CD4-positive, CD25-positive, alpha-beta regulatory T cell (primary cell): ENCODE measurements at places on chromosomes 6 and 20.

DNA sequence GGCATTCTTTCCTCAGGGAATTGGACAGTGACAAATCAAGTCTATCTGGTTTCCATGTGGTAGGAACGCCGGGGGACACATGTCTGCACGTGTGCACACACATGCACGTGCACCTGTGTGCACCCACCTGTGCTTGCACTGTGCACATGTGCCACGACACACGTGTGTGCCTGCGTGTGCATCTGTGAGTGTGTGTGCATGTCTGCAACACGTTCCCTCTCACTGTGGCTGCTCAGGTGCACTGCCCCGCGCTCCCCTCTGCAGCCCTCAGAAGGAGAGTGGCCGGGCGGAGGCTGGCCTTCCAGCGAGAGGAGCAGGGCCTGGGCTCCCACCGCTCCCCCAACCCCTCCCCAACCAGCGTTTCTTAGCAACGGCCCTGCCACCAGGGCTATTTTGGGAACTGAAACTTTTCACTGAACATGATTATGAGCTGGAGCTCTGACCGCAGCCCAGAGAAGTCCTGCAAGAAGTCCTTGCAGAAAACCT, 147.8 kb downstream of the PHACTR3 start:
- DNase-seq, result no peak

DNA sequence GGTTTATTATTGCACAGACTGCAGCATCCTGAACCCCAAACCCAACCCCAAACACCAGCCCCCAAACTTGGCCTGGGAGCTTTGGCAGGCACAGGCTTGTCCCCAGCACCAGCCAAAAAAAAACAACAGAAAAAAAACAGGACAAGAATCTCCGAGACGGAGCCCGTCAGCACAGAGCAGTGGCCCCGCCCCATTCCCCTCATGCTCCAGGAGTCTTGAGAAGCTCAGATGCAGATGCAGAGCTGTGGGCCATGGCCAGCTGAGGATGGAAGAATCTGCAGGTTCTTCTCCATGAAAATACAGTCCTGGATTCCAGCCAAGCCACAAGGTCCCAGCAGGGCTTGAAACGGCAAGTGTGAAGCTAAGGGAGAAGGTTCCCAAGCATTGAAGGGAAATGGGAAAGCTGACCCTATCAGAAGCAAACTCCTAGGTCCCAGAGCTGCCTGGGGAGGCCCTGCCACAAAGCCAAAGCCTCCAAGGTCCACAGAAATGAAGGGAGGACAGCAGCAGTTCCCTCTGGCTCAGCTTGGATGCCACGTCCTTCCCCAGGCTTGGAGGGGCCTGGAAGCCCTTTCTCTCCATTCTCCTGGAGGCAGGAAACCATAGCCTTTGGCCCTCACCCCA, 75.2 kb downstream of the JPH2 start:
- DNase-seq, result no peak

DNA sequence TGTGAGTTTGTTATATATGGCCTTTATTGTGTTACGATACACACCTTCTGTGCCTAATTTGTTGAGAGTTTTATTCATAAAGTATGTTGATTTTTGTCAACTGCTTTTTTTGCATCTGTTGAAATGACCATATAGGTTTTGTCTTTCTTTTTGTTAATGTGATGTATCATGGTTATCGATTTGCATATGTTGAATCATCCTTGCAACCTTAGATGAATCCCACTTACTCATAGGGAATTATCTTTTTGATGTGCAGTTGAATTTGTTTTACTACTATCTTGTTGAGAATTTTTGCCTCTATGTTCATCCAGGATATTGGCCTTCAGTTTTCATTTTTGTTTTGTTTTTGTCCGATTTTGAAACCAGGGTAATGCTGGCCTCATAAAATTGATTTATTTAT, 45.7 kb upstream of the TPD52L1 start:
- DNase-seq, result no peak

- DNase-seq, result no peak
These were observed 104.2 kb upstream of the PDE10A start for GRCh38 chr6:165767228-165767627.

DNA sequence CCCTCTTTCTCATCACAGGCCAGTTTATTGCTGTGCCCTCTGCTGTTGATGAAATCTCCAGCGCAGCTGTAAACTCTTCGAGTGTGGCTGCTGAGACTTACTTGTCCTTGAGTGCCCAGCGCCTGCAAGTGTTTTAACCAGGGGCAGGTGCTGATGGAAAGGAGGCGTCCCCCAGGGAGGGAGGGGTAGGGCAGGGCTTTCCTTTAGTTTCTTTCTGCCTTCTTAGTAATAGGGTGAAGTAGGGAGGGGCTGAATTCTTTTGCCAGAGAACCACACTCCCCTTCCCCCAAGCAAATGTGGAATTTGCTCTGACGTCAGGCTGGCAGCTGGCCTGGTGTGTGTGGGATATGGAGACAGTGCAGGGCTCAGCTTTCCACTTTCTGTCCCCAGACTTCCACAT, 61.2 kb downstream of the IGF2R start:
- DNase-seq, result no peak

DNA sequence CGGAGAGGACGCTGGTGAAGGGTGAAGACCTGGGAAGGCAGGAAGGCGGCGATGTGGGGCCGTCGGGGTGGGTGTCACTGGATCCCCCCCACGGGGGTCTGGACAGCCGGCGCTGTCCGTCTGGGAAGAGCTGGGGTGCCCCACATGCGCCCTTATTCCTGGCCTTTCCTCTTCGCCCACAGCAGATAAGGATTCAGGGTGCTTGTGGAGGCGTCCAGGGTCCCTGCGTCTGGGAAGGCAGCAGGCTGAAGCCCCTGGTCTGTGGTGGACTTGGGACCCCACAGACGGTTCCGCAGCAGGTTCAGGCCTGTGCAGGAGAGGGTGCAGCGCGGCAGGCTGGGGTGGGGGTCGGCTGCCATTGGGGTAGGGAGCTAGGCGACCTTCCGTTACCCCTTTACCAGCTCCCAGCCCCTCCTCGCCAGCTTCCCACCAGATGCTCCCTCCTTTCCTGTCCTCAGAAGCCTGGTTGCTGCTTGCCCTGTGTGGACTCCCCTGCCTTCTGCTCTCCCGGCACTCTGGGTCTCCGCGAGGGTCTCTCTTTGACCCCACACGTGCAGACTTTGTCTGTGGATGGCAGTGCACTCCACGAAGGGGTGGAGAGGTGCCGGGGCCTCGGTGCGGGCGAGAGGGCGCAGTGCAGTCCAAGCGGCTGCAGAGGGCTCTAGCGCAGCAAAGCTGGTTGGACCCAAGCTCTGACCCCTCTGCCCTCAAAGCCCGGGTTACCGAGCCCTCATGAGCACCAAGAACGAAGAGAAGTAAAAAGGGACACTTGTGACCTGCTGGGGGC, 2.1 kb upstream of the GATA5 start:
- DNase-seq, result no peak

DNA sequence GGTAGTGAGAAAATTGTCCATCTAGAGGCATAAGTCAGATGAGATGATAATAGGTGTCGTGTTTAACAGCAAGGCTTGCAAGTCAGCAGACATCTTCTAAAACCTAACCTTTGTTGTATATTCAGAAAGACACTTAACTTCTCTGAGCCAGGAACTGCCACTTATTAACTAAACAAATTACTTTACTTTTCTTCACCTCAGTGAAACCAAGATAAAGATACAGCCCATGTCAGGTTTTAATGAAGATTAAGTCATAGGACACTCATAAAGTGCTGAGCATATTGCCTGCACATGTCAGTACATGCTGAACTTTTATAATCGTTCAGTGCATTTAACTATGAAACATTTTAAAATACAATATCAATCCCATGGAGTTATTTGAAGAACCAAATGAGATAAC, 286.8 kb downstream of the NKAIN2 start:
- DNase-seq, result no peak

- DNase-seq, result no peak
These were observed 168.5 kb upstream of the ID4 start for GRCh38 chr6:19668710-19669109.

- DNase-seq, result no peak
These were observed 9.6 kb upstream of the PKIG start for GRCh38 chr20:44572551-44573500.

DNA sequence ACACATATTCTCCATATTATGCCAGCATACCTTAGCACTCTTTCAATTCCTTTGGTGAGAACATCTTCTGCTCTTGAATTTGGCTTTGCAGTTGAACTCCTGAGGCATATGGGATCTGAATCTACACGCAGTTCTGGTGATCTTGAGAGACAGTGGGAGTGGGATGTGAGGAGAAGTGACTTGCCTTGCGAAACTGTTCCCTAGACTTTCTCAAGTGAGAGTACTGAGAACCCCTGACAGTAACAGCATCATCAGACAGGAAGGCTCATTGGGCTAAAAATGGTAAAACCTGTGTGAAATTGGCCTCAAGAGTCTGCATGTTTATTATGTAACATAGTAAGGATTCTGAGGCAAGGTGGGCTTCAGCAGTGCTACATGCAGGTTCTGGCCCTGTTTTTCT, 49.1 kb upstream of the CEP85L start:
- no peak for DNase-seq

DNA sequence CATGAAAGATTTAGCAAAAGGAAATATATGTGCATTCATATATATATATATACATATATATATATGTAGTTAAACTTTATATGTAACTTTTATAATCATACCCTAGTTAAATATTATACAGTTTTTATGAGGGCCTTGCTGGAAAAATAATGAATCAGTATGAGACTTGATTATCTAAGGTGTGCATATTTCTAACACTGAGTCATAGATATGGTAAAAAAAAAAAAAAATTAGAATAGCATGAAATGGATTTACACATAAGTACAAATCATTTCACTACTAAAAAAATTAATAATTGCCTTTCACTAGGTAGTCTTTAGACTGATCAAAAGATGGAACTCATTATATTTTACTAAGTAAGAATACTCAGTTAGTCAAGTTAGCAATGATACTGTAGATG, 51.3 kb upstream of the DST start:
- DNase-seq, result no peak

GRCh38 chr6:137976430-137976829, 109.4 kb downstream of the TNFAIP3 start:
- peak; percentile 42 for DNase-seq

DNA sequence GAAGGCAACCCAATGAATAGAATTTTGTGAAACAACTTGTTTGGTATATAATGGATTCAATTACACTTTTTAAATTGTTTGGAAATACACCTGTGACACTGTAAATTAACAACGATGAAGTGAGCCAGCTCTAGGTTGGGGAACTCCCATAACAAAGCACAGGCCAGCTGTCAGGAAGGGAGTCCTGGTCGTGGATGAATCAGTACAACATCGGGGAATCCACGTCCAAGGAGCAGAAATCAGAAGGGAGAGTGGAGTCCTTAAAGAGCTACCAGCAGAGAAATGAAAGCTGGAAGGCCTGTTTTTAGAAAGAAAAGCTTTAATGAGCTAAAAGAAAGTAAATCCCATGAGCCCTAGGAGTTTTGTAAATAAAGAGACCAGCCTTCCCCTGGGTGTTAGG, 223.1 kb upstream of the SLC35B3 start:
- DNase-seq, result no peak

GRCh38 chr6:14511061-14511586, 393.6 kb downstream of the CD83 start:
- DNase-seq, result no peak
